ENCODE measurements at places on chromosomes 12 and 14. TPM values are rescaled to one million over a fixed set of nuclear protein-coding genes. Genes with fewer than 3 reads are reported as not detected.

DNA sequence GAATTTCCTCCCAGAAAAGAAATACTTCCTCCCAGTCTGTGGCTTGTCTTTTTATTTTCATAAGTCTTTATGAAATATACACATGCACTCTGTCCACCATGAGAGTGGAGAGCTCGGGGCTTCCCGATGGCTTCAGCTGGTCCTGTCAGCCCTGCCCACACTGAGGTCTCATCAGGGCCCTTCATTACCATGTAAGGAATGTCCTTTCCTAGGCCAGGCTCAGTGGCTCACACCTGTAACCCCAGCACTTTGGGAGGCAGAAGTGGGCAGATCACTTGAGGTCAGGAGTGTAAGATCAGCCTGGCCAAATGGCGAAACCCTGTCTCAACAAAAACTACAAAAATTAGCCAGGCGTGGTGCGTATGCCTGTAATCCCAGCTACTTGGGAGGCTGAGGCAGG, 77.0 kb downstream of the CPSF2 start:
- no peak for DNase-seq

GRCh38 chr12:92088805-92089204, 56.8 kb downstream of the BTG1 start:
- no peak for DNase-seq

DNA sequence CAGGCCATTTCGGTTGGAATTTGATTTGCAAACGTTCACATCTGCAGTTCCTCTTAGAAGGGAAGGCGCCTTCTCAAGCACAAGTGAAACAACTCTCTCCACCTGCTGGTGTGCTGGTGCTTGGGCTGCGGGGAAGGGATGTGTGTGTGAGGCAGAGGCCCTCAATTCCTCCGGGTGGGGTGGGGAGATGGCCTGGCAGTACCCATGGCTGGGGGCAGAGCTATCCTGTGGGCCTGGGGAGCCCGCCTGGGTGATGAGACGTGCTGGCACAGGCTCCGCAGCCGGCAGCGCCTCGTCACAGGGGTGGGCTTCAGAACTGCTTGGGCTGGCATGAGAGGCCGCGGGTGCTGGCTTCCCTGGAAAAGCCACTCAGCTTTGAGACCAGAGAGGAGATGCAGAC, 28.9 kb upstream of the TDRD9 start:
- no peak for DNase-seq

GRCh38 chr14:28381656-28382055, 384.9 kb upstream of the FOXG1 start:
- DNase-seq: no peak

GRCh38 chr14:105051182-105052109, 13.8 kb downstream of the GPR132 start:
- no peak for DNase-seq

DNA sequence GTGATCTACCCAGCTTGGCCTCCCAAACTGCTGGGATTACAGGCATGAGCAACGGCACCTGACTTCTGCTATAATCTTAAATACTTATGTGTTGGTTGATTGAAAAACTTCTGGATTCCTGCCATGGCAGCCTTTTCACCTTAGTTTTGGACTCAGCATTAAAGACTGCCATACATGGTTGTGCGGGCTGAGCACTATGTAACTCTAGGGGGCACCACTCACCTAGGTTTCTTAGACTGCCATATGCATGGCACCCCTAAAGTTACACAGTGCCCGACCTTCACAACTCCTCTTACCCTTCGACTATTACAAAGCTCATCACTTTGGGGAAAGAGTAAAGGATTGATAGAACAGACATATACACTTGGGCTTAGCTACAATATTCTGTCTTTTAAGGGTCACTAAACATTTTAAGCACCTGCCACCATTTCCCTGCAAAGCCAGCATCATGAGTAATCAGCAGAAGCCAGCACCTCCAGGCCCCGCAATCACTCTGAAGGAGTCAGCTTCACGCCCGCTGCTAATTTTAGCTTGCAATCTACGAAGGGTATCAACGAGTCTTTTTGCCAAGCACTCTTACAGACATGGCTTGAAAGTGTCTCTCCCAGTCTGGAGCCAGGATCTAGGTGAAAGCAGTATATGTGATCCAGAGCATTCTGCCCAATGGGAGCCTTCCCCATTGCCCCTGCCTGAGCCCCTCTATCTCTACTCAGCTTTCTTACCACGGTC, 59.8 kb downstream of the SUDS3 start:
- DNase-seq: peak; percentile 8

DNA sequence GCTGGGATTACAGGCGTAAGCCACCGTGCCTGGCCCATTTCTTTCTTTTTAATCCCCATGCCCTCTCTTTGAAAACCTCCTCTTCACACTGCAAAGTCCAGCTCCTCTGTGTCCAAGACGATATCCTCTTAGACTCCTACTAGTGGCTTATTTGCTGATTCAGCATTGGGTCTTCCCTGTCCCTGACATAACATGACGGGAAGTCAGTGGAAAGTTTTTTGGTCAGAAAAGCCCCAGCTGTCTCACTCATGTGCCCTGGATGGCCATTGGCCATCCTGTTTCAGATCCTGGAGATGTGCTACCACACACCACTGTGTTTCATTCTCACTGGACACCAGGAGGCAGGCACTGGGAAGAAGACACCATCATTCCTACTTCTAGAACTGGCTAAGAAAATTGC, 102.6 kb upstream of the MED13L start:
- no peak for DNase-seq

DNA sequence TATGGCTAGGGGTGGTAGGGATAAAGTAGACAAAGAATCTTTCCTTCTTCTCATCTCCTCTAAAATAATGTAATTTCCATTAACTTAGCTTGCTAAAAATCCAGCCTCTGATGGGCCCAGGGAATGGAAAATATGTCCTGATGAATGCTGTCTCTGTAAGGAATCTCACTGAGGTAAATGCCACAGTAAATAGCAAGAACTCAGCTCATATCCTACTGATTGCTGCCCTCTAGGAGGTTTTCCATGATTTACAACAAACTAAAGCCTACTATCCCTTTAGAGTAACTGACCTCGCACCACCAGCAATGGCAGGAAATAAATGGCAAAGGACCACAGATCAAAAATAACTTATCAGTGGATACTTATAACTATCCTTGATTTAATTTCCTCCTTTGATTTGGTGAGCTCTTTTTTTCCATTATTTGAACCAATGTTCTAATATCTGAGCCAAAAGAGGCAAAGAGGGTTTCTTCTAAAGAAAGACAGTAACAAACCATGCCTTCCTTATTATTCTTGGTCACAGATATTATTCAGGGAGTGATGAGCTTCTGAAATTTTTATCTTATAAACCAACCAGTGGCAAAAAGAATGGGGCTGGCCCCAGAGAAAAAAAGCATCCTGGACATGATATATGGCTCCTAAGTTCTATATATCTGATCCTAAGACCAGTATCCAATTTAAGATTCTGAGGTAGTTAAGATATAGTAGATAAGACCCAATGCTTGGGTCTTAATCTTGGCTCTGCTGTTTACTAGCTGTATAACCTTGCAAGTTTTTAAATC, 43.8 kb downstream of the SENP1 start:
- no peak for DNase-seq

DNA sequence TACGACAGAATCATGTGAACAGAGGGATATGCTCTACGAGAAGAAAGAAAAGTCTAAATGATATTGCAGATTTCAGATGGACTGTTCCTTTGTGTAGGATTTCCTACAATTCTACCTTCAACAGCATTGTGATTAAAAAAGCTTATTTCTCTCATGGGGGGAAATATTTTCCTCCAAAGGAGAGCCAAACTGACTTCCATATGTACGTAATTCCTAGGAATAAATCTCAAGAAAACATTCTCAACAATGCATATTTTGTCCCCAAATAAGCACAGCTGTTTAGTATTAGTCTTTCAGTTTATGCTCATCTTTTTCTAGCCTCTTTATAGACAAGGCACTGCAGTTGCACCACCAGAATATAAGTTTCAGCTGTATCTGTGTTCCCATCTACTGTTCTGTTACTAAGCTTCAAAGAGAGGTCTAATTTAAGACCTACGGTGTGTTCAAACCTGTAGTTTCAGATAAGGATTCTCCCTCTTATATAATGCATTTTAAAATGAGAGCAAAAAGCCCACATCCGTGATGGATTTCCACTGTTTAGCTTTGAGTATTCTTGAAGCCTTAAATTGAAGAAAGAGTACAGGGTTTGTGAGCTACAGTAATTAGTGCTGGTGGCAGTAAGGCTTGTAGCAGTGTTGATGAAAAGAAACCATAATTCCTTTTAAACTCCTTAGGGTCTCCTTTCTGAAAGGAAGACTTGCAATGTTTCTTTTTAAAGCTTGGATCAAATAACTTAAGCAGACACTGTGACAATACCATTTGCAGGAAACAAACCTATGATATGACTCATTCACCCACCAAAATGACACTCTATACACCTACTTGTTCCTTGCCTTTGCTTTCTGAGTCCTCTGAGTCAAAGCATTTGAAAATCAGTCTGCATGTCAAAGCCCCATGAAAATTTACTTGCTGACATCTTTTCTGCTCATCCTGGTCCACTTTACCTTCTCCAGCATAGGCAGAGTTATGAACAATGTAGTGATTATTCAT, 754.1 kb downstream of the NOVA1 start:
- no peak for DNase-seq

GRCh38 chr14:70754991-70755390, 54.3 kb downstream of the MAP3K9 start:
- DNase-seq: no peak

IAPP gene
- not detected for total RNA-seq

SLC7A8 gene
- total RNA-seq: 24.3 TPM

ZBTB42 gene
- total RNA-seq: 2.4 TPM
